ENCODE measurements at places on chromosomes 6 and 20.
A peak's percentile ranks its signal among the peaks of the same experiment; 100 is the strongest.

DNA sequence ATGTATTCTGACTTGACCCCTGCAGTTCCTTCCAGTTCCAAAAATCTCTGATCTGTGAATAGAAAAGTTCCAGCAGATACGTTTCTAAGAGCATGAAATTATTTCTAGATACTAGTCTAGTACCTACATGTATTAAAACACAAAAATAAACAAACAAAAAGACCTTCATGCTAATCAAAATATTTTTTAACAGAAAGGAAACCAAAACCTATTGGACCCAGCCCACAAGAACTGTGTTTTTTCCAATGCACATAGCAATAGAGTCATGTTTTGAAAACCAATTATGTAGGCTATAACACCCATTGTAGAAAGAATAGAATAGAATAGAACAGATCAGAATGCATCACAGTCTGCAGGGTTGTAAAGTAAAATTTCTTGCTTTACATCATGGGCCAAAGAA, 158.6 kb upstream of the TNFAIP3 start:
- DNase-seq: no peak

GRCh38 chr6:56555438-56555872, 87.2 kb downstream of the DST start:
- no peak for DNase-seq

GRCh38 chr6:107114926-107115694, at the start of gene BEND3:
Gene BEND3, minus strand, starts transcription at chr6:107115515. Its CDS starts 16,230 bp downstream, at chr6:107099285.
- peak; percentile 36 for DNase-seq

- no peak for DNase-seq
These were observed 50.2 kb downstream of the VAPB start for GRCh38 chr20:58438970-58439808.

DNA sequence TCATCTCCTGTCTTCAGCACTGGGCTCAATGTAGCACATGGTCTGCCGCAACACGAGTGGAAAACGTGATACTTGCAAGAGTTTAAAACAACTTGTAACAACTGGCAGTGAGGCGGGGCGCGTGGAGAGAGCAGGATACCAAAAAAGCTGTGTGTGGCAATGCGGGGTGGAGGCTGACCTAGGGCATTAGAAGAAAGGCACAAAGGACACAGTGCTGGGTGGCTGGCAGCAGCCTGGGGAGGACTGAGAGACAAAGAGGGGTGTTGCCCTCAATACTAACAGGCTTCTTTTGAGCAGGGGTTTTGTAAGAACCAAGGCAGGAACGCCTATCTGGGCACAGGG, 1.5 kb upstream of the GFOD1 start:
- DNase-seq: no peak

DNA sequence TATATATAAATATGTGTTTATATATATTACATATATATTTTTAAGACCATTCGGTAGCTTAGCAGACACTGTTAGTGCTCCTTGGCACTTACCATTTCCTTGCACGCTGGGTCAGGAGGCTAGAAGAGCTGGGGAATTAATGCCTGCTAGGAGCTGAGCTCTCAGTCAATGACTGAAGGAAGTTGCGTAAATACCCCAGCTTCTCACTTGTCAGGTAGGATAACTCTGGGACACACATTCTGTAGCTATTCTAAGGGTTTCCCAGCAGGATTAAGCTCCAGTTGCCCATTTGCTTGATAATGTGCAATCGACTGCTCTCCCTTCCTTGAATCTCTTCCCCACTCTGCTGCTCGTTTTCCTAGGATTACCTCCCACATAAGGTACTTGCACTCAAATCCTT, 15.7 kb upstream of the DNAAF9 start:
- no peak for DNase-seq

DNA sequence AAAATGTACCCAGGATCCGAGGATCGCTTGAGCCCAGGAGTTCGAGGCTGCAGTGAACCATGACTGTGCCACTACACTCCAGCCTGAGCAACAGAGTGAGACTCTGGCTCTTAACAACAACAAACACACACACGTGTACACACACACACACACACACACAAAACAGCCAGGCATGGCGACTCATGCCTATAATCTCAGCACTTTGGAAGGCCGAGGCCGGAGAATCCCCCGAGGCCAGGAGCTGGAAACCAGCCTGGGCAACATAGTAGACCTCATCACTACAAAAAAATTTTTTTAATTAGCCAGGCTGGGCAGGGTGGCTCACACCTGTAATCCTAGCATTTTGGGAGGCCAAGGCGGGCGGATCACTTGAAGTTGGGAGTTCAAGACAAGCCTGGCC, 23.3 kb upstream of the ARFGEF2 start:
- no peak for DNase-seq

- DNase-seq: no peak
These were observed 61.4 kb downstream of the TXLNB start for GRCh38 chr6:139230391-139230840.

DNA sequence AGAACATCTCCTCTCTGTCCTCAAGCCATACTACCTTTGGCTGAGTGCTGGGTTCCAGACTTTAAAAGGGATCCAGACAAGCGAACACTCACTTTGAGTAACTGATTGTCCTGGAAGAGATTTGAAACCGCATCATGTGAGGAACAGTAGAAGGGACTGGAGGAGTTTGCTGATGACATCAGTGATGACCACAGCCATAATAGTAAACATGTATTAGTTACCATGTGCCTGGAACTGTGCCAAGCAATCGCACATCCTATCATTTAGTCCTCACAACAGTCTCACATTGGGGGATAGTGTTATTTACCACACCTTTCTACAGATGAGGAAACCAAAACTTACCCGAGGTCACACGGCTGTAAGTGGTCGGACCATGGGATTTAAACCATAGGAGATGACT, 39.8 kb downstream of the ARMC2 start:
- DNase-seq: no peak

DNA sequence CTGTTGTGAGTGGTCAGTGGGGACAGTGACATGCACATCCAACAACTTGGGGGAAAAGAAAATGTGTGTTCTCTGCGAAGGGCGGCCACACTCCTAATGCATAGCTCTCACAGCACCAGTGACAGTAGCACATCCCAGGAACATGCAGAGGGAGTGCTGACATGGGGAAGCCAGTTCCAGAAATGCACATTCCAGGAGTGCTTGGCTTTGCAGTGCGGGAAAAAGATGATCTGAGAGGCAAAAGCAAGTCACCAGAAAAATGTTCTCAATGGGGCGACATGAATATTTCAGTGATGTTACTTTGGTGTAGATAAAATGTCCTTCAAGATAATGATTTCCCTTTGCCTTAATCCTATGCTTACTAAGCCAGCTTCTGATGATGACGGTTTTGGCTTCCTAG, 42.9 kb upstream of the PDE10A start:
- no peak for DNase-seq

DNA sequence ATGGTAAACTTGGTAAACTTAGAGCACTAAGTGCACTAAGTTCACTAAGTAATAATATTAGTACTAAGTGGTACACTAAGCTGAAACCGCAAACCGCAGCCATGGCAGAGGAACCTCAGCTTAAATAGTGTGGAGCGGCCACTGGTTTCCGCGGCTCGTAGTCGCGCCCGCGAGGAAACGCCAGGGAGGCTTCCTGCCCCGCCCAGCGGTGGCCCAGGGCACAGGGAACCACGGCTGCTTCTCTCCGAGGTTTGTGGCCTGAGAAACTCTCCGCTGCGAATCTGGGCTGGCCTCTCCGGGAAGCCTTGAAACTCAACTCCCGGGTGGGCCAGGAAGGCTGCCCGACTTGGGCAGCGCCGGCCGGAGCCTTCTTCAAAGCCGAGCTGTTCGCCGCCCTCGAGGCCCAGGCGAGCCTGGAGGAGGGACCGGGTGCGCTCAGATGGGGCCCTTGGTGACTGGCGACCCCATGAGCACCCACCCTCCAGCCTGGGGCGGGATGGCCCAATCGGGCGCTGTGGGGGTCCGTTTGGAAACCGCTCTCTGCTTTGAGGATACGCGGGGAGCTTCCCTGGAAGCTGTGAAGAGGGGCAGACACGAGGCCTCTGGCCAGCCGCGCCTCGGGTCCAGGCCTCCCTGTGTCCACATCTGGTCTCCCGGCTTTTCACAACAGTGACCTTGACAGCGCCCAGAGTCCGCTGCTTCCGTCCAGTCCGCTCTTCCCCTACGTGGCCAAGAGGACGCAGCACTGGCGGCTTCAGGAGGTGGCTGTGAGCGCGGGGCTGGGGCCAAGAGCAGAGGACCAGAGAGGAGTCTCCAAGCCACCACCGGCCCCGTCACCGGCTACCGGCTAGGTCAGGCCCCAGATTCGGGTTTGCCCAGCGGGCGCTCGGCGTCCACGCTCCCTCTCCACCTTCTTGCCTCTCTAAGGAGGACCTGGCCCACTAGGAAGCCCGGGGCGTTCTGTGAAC, 25.4 kb upstream of the HLA-E start:
- DNase-seq: no peak

- DNase-seq: no peak
These were observed 35.9 kb upstream of the POLR1H start for GRCh38 chr6:30025186-30025585.

- DNase-seq: no peak
These were observed 75.5 kb upstream of the SCP2D1 start for GRCh38 chr20:18738055-18738454.

- no peak for DNase-seq
These were observed 109.5 kb upstream of the RAB32 start for GRCh38 chr6:146433881-146434731.

GRCh38 chr6:133890711-133891148, 1.8 kb downstream of the TCF21 start:
- DNase-seq: no peak

DNA sequence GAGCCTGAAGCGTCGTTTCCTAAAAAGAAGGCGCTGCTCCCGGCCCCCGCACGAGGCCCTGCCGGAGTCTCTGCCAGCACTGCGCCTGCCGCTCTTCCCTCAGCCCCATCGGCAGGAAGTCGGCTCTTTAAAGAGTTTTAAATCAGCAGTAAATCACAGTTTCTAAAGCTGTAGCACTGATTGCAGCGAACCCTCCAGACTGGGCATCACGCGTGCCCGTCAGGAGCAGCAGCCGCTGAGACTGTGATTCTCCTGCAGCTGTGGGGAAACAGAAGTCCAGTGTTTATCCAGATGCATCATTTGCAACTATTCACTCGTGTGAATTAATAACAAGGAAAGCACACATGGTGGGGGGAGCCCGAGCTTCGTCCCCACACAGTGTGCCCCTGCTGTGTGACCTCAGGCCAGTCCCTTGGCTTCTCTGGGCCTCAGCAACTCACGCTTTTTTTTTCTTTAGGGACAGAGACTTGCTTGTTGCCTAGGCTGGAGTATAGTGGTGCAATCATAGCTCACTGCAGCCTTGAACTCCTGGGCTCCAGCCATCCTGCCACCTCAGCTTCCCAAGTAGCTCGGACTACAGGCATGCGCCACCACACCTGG, 28.3 kb downstream of the DLL1 start:
- DNase-seq: no peak

DNA sequence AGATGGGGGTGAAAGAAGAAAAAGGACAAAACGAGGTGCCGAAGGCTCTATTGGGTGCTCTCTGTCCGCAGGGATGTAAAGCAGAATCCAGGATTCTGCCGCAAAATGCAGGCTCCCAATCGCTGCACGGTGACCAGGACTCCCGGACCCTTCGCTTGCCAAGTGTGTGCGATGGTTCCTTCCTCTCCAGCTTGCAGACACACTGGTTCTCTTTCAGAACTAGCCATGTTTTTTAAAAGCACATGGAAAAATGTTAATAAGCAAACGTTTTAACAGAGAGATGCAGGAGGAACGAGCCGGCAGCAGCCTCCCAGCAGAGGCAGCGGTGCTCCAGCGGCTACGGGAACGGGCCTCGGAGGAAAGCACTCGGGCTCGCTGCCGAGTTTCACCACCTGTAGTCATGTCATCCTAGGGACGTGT, 59.6 kb downstream of the ZNF831 start:
- DNase-seq: no peak

DNA sequence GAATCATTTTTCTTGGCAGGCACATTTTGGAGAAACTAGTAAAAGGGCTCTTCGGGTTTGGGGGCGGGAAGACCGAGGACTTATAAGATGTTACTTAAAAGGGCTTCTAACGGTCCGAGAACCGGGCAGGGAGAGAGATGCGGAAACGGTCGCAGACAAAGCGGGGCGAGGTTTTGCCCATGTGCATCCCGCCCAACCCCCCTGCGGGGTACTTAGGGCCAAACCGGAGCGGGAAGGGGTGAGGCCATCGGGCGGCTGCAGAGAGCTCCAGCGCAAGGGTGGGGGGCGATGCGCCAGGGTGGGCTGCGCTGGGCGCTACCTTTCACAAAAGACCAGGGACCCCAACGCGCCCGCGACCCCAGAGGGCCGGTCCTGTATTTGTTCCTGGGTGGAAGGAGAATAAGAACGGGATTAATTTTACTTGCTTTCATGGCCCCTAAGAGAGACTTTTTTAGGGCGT, 616 bp downstream of the TUBB start:
- DNase-seq: peak; percentile 32

- DNase-seq: no peak
These were observed 42.4 kb upstream of the DDR1 start for GRCh38 chr6:30841644-30842504.
